Activated naive CD4-positive, alpha-beta T cell treated with anti-CD3 and anti-CD28 coated beads, Interleukin-2, amount 50 U/mL, for 16 hours (primary cell): ENCODE measurements at places on chromosomes 13 and 19.

DNA sequence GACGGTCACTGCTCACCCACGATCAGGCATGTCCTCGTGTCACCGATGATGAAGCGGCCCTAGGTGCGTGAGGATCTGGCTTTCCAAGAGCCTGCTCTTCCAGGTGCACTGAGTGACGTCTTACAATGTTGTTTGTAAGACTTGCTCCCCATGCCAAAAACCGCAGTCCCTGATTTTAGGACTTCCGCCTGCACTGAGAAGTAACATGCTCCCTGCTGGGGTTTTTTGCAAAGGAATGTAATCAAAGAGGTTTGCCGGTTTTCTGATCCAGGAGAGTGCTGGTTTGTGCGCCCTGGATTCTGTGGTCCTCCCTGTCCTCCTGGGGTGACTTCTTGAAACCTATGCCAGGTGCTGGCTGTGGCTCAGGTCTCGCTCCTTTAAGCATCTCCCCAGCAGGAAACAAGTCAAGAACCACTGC lies 38.8 kb downstream of the MYO9B start:
- DNase-seq, result no peak

DNA sequence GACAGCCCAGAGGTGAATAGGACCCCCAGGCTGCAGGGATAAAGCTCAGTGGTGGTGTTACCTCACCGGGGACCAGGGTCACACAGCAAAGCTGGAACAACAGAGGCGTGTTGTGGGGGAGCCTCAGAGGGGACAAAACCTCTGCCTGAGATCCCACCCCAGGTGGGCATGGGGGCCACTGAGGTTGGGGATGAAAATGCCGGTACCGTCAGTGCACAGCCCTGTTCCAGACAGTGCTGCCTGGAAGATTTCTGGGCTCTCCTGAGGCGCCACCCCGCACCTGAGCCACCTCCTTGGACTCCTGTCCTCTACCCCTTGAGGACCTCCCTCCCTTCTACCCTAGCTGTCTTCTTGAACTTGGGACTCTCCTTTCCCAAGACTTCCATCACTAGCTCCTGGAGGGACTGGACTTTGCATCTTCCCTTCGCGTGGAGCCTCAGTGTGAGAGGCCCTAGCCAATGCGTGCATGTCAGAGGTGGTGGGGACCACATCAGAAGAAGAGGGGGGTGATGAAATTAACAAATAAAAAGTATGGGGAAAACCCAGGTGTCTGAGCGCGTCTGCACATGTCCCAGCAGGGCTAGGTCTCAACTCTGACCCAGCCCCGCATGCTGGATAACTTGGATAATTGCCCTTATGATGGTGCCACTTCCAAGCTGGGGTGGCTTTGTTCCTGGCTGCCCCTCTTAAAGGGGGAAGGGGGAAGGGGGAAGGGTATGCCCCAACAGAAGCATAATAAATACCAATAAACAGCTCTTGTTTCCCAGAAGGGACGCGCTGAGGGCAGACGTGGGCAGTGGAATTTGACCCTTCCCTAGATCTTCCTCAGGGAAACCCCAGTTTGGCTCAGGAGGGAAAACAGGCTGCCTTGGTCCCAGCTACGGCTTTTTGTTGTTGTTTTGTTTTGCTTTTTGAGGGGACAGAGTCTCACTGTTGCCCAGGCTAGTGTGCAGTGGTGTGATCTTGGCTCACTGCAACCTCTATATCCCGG lies 11.6 kb downstream of the CNFN start:
- no peak for DNase-seq

DNA sequence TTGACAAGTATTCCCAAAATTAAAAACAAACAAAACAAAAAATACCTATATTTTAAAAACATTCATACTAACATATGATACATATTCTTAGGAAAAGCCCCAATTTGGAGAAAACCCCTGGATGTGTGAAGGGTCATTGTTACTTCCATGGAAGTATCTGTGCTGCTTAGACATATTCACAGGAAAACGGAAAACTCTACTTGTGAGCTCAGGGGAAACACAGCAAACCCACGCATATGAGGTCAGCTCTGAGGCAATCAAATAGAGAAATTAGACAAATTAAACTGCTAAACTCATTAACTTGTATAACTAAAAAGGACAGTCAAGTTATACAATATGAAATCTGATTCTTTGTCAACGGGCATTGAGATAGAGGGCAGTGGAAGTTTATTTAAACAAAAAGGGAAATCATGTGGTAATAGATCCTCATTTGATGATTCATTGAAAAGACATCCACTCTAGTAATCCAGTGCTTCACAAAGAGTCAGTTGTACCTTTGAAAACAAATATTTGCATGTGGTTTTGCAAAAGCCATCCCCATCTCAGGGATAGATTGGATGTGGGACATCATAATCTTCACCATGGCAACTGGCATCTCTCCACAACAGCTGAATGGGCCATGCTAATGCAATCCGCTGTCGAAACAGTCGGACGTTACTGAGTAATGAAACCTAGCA lies 423.4 kb downstream of the ITGBL1 start:
- no peak for DNase-seq

DNA sequence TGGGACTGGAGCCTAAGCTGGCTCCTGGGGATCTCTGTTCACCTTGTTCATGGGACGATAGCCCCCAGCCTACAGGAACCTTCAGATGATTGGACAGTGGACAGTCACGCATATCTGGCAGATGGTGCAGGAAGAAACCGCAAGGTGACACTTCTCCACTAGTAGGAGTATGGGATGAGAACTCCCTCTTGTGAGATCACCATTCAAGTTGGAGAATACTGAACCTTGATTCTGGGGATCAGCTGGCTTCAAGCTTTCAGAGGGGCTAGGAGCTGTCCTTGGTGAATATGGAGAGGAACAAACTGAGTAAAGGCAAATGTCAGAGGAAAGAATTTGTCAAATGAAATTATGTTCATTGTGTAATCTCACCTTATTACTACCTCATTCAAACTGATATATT lies 204.5 kb downstream of the PDS5B start:
- DNase-seq, result no peak

- DNase-seq, result peak; percentile 50
Observed at GRCh38 chr13:30429721-30430694, 7.7 kb downstream of the UBE2L5 start.

- no peak for DNase-seq
Observed at GRCh38 chr13:79912403-79912802, 428.5 kb downstream of the SPRY2 start.

GRCh38 chr13:22031702-22032286 lies 360.9 kb downstream of the FGF9 start:
- DNase-seq, result no peak

GRCh38 chr19:35851213-35852028 lies 883 bp downstream of the NPHS1 start:
- DNase-seq, result no peak

GRCh38 chr13:111597191-111597611 lies 276.8 kb downstream of the TEX29 start:
- DNase-seq, result no peak
